ENCODE measurements at places on chromosomes 12 and 14.

GRCh38 chr12:1424674-1425395 is 169.5 kb downstream of the FBXL14 start:
- no peaks in the 10 kb centered on the region for H3K27me3 ChIP-seq
- no peak overlapping the region for H3K27ac ChIP-seq
- peaks cover 6% of the 10 kb centered on the region for H3K36me3 ChIP-seq
- peaks cover 6% of the 10 kb centered on the region for H3K4me1 ChIP-seq
- no peak overlapping the region for H3K4me3 ChIP-seq

GRCh38 chr14:52077256-52077979 is 8.6 kb upstream of the NID2 start:
- no peak for DNase-seq
- H3K27ac ChIP-seq = no peak overlapping the region
- H3K4me3 ChIP-seq = no peak overlapping the region
- peaks cover 41% of the 10 kb centered on the region for H3K27me3 ChIP-seq
- no peaks in the 10 kb centered on the region for H3K4me1 ChIP-seq

GRCh38 chr14:53790731-53791500 is 165.7 kb downstream of the BMP4 start:
- no peak overlapping the region for H3K4me3 ChIP-seq
- no peaks in the 10 kb centered on the region for H3K36me3 ChIP-seq
- no peak for DNase-seq

DNA sequence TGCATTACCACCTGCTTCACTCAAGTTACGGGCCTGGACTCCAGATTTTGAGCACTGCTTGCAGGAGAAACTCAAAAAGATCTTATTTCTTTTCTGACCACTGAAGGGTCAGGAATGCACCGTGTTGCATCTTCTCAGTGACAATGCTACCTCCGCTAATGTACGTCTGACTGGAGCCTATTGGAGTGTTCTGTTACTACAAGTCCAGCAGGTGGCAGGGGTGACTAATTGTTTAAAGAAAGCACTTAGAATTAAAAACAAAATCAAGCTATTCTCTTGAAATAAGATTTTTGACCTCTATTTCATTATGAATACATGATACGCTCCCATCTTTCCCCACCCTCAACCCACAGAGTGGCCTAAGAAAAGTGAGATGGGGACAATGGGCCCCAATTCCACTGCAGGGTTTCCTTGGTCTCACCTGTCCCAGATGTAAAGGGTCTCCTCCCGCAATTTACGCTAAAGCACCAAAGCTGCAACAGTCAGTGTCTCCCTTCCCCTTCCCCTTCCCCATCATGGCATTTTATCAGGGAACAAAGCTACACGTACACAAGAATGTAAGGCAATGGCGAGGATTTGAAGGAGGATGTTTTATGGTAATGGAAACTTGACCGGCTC is 2.2 kb downstream of the TBPL2 start:
- H3K36me3 ChIP-seq = no peaks in the 10 kb centered on the region
- peaks cover 8% of the 10 kb centered on the region for H3K27me3 ChIP-seq
- no peak for DNase-seq
- peaks cover 18% of the 10 kb centered on the region for H3K4me1 ChIP-seq
- no peak overlapping the region for H3K27ac ChIP-seq
